ENCODE measurements at places on chromosomes 7 and 10.

DNA sequence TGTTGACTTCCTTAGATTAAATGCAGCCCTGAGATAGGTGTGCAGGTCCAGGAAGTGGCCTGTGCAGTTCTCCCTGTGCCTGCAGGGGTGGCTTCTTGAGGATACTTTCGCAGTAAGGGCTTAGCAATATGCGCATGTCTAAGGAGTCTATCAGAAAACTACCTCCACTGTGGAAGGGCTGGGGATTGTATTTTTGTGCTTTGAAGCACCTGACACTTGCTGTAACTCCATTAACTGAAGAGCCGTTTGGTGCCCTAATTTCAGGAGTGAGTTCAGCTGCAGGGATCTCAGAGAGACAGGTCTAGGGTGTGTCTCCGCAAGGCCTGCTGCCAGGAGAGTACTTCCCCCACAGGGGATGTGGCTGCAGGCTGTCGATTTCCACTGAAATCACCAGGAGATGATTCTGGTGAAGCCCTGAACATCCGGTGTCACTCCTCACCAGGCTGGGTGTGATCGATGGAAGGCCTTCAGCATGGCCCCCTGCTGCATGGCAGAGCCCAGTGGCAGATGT, 35.5 kb downstream of the IKZF1 start:
- no peak for DNase-seq

DNA sequence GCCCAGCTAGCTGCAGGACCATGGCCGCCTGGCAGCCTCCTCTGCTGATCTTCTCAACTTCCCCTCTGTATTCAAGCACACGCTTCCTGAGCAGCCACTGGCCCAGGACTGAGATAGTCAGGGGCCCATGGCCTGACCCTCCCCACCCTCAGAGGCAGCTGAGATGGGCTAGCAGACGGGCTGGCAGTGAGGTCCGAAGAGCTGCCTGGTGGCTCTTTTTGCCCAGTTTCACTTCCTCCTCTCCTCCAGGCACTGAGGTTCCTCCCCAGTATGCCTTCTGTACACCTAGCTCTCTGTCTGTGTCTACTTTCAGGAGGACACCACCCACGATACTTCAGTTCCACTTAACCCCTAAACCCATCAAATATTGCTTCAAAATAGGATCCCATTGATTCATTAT, 395.6 kb downstream of the TNS3 start:
- DNase-seq, result no peak

- DNase-seq, result no peak
Measured at GRCh38 chr10:101892782-101893391, 49.3 kb upstream of the KCNIP2 start.

DNA sequence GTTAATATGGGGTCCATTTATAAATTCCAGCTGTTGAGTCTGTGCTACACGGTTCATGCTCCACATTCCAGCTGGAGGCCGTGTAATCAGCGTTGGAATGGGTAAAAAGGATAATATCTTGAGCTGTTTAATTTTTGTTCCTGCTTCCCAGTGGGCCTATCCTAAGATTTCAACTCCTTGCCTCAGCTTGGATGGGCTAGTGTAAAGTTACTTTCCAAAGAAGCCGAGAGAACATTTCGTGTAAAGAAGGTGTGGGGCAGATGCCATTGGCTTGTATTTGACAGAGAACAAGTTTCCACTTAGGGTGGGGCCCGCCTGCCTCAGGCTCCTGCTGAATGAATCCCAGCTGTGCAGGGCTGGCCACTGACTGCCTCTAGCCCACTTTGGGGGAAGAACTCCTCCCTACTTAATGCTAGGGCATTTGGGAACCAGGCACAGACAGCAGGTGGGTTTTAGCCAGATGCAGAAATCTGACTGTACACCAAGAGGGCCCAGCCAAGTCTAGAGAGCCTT, 125.9 kb upstream of the LYZL2 start:
- no peak for DNase-seq

DNA sequence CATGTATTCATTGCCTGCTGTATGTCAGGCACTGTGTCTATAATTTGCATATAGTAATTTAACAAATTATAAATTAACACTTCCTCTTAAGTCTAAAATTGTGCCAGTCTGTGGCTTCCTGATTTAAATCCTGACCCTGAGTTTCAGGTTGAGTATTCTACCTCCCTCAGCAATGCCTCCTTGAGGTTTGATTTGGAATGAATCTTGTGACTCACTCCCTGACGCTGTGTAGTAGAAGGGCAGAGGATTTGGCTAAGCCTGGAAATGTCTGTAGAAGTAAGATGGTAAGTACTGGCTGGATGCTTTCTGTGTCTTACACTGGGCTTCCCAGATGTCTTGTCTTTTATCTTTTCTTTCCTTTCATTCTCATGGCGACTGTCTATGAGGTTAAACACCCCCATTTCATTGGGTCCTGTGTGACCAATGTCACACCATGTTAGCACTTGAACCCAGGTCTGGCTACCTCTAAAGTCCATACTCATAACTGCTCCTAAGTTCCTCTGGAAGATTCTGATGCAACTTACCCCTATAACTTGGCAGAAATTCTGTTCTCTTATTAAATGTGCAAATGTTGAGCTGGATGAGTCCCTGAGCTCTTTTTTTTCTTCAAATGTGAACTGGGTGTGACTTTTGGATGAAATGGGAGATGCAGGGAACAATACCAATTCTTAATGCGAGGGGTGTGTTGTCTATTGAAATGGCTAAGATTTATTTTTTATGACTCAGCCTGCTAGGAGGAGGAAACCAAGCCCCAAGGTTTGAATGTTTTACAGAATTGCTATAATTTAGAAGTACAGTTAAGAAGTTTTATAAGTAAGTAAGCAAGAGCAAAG, 48.5 kb downstream of the PLCE1 start:
- no peak for DNase-seq

- DNase-seq, result no peak
Measured at GRCh38 chr10:19845503-19846368, 29.5 kb downstream of the PLXDC2 start.

DNA sequence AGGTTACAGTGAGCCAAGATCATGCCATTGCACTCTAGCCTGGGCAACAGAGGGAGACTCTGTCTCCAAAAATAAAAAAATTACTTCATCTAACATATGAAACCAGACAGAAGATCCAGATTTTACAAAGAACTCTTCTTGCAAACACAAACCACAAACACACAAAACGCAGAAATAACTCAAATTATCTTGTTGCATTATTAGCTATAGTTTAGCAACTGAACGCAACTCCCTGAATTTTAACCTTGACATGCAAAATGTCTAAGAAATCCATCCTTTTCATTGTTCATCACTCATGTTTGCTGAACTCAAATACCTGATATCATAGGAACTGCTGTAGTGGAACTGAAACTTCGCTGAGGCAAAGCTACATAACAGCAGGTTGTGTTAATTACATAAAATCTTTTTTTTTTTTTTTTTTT, 64.1 kb downstream of the MICU1 start:
- no peak for DNase-seq

DNA sequence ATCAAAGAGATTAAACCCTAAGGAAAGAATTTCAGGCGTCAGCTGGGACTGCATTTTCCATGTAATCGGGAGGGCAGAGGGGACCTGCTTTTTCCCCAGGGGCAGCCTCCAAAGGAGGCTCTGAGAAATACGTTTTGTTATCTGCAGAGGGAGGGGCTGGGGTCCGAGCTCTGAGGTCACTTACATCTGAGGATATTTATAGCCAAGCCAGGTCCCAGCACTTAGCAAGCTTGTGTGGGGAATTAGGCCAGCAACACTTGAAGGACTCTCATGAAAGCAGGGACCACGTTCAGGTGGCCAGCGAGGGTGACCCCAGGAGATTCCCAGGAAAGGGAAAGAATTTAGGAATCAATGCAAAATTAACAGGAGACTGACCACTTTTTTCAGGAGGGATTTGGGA, 20.6 kb upstream of the GDI2 start:
- DNase-seq, result no peak

All from AML-193 (cell line).